ENCODE measurements at places on chromosomes 7 and 10.

GRCh38 chr10:98474628-98475027 lies 27.9 kb upstream of the HPS1 start:
- no peak for DNase-seq

DNA sequence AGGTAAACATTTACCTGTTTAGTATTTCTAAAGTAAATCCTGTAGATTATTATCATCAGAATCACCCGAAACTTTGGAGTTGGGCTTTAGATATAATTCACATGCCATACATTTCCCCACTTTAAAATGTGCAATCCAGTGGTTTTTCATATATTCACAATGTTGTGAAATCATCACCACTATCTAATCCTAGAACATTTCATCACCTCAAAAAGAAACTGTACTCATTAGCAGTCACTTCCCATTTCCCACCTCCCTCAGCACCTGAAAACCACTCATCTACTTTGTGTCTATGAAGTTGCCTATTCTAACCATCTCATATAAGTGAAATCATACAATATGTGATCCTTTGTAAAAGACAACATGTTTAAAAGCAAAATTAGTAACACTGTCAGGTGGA lies 182.6 kb downstream of the FZD1 start:
- DNase-seq, result no peak

DNA sequence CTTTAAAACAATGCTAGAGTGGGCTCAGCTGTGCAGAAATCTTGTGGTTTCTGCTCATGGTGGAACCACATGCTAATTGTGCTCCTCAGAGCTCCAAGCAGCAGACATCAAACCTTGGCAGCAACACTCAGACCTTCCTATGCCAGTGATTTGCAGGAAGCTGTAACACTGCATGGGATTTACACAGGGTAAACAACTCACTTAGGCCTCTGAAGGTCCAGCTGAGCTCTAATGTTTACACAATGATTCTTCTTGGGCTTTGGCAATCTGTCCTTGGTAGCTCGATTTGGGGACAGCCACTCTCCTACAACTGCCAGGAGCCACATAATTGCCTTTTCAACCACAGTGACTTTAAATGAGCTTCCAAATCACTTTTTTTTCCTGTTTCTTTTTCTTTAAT lies 97.7 kb upstream of the PDLIM1 start:
- DNase-seq, result peak; percentile 70

GRCh38 chr7:88040694-88041093 lies 106.6 kb downstream of the ADAM22 start:
- no peak for DNase-seq

DNA sequence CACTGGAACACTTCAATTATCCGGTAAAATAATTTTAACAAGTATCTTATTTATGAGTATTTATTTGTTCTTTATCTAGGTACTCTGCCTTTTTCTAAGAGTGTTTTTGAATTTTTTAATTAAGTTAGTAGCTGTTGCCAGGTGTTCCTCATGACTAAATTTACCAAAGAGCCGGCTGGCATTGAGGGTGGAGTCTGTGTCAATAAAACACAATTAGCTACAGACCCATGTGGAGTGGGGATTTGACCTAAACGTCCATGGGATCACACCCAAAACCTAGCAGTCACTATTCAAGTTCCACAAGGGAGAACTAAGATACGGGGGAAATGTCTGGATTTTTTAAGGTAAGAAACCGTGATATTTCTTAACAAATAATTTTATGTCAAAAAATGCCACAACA lies 9.8 kb downstream of the SLC16A12 start:
- no peak for DNase-seq

DNA sequence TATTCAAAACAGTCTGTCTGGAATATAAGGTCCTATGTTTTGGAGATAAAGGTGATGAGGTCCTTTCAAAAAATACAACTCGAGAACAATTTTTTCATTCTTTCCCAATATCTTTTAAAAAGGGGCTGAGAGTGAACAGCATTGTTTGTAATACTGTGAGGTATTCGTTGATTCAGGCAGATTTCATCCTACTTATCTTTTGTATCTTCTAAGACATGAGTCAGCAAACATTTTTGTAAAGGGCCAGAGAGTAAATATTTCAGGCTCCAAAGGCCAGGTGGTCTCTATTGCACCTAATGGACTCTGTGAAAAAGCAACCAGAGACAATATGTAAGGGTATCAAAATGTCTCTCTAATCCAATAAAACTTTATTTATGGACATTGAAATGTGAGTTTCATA lies 8.1 kb upstream of the ANK3 start:
- no peak for DNase-seq

GRCh38 chr10:23702977-23703414 lies 264.1 kb downstream of the OTUD1 start:
- DNase-seq, result peak; percentile 80

DNA sequence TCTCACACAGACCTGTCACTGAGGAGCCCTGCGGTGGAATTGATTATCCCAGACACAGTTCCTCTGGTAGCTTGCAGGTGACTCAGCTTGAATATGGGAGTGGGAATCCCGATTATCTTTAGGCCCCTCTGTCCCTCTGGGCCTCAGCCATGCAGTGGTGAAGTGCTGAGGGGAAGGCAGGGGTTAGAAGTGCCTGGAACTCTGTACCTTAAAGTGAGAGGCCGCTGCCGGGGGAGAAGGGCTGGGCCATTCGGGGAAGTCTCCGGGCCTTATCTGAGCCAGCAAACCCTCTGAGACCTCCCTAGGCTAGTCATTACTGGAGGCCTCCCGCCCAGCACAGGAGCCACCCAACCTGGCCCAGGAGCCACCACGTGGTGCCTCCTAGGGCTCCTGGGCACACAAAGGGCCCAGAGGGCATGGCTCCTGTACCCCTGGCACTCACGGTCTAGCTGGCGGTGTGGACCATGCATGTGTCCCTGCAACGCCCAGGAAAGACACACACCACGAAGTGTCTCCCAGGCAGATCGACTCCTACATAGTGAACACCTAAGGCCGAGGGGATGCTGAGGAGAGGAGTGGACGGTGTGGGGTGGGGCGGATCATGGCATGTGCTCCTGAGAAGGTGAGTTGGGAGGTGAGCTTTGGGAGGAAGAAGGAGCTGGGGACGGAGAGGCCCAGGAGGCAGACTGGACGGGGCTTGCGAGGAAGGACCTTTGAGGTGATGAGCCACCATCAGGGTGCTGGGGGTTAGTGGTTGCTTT lies 56.2 kb downstream of the HK1 start:
- peak; percentile 4 for DNase-seq

- peak; percentile 80 for DNase-seq
Measured at GRCh38 chr7:100132697-100133151, 6.0 kb downstream of the MBLAC1 start.

DNA sequence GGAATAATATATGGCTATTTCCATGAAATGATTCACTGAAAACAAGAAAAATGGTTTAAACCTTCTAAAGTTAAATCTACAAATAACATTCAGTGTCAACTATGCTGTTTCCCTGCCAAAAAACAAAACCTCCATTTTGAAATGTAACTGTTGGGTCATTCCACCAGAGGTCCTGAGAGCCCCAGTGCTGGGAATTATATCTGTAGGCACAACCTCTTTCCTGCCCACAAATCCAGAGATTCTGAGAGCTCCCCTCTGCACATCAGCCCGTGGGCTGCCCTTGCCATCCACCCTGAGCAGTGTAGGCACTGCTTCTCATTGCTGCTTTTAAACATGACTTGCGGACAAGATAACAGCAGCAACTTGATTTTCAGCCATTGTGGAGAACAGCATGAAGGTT lies 198.6 kb downstream of the TMEM178B start:
- DNase-seq, result no peak
